ENCODE measurements at places on chromosomes 4 and X.
A peak's percentile ranks its signal among the peaks of the same experiment; 100 is the strongest.

GRCh38 chr4:73021634-73022033, 47.9 kb downstream of the COX18 start:
- DNase-seq, result peak; percentile 58

DNA sequence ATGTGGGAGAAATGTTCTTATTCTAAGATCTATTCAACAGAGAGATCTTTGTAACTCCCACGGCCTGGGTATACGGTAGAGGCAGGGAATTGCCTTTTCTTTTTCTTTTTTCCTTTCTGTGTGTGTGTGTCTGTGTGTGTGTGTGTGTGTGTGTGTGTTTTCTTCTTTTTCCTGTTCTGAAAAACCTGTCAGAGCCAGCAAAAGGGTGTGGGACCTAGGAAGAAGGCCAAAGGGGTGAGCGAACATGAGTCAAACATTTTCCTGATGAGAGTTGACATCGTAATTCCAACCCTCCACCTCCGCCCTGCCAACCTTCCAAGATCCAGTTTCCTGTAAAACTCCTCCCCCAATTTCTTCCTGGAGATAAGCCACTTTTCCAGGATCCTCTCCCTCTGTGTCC, 2.8 kb upstream of the CHIC2 start:
- DNase-seq, result peak; percentile 78

GRCh38 chrX:22541926-22542325, 269.2 kb downstream of the CBLL2 start:
- DNase-seq, result no peak

- no peak for DNase-seq
Observed at GRCh38 chr4:185246453-185246852, 37.1 kb downstream of the SNX25 start.

- DNase-seq, result no peak
Observed at GRCh38 chr4:165151734-165152133, 39.1 kb upstream of the TMEM192 start.

GRCh38 chr4:25845841-25846653, 16.7 kb downstream of the SEL1L3 start:
- no peak for DNase-seq

- DNase-seq, result no peak
Observed at GRCh38 chr4:119057417-119057816, 78.2 kb upstream of the MYOZ2 start.

GRCh38 chr4:8725845-8726244, 133.3 kb downstream of the CPZ start:
- DNase-seq, result no peak
